Smooth muscle cell of the coronary artery (primary cell): ENCODE measurements at places on chromosomes 5 and 9. TPM values are rescaled to one million over a fixed set of nuclear protein-coding genes. Genes with fewer than 3 reads are reported as not detected.

The PHF24 gene
- total RNA-seq: under 0.01 TPM in 2 replicates

The PPIC gene
- 82.7 and 131 TPM in 2 replicates for total RNA-seq

The PCDHGA9 gene
- 1.7 and 2.8 TPM in 2 replicates for total RNA-seq

The ACOT12 gene
- total RNA-seq: not detected in 2 replicates

The ADRA1B gene
- 0.90 TPM in 1 of 2 replicates, not detected in the other for total RNA-seq

The WDR31 gene
- 0.83 and 5.3 TPM in 2 replicates for total RNA-seq

The IL3 gene
- total RNA-seq: not detected in 2 replicates

The DAPK1 gene
- 26.4 and 43.5 TPM in 2 replicates for total RNA-seq

The OMD gene
- total RNA-seq: 0.23 and 1.9 TPM in 2 replicates

The FBN2 gene
- total RNA-seq: 0.38 and 47.5 TPM in 2 replicates

The CCNO gene
- 0.30 TPM in 1 of 2 replicates, not detected in the other for total RNA-seq

The PCDHAC1 gene
- total RNA-seq: under 0.01 and 0.35 TPM in 2 replicates

The CSF2 gene
- not detected in 2 replicates for total RNA-seq

The GARIN3 gene
- total RNA-seq: not detected in 2 replicates

The SHLD3 gene
- total RNA-seq: 1.8 and 2.3 TPM in 2 replicates

The RGMB gene
- total RNA-seq: 7.8 and 62.9 TPM in 2 replicates

The FOXD4L6 gene
- under 0.01 and 0.08 TPM in 2 replicates for total RNA-seq

The PCDHGA2 gene
- total RNA-seq: 1.2 and 1.7 TPM in 2 replicates

The TRIM7 gene
- 0.47 and 2.9 TPM in 2 replicates for total RNA-seq

The DNAH5 gene
- total RNA-seq: 0.12 and 0.15 TPM in 2 replicates

The FAF2 gene
- total RNA-seq: 27.1 and 32.0 TPM in 2 replicates

The IL7R gene
- under 0.01 TPM in 1 of 2 replicates, not detected in the other for total RNA-seq

The SPATA31A3 gene
- not detected in 2 replicates for total RNA-seq

The INSL6 gene
- total RNA-seq: not detected in 2 replicates

The TNC gene
- 2.1 and 34.2 TPM in 2 replicates for total RNA-seq

The CENPH gene
- 1.5 and 6.8 TPM in 2 replicates for total RNA-seq

The SLC1A1 gene
- total RNA-seq: 14.2 and 19.5 TPM in 2 replicates

The FBP2 gene
- not detected in 2 replicates for total RNA-seq

The DPP7 gene
- total RNA-seq: 93.0 and 99.2 TPM in 2 replicates

The FRRS1L gene
- under 0.01 and 0.94 TPM in 2 replicates for total RNA-seq

The N4BP3 gene
- total RNA-seq: 0.08 and 0.35 TPM in 2 replicates

The OR1J4 gene
- 0.15 and 0.59 TPM in 2 replicates for total RNA-seq

The PURA gene
- 21.7 and 45.7 TPM in 2 replicates for total RNA-seq

The CARTPT gene
- total RNA-seq: not detected in 2 replicates

The LHX3 gene
- total RNA-seq: not detected in 2 replicates

The SAPCD2 gene
- under 0.01 and 2.2 TPM in 2 replicates for total RNA-seq

The C5orf46 gene
- total RNA-seq: 59.5 TPM in 1 of 2 replicates, not detected in the other

The AGXT2 gene
- total RNA-seq: not detected in 2 replicates

The DBH gene
- not detected in 2 replicates for total RNA-seq

The RNF180 gene
- 1.6 and 7.4 TPM in 2 replicates for total RNA-seq

The TAF1L gene
- total RNA-seq: not detected in 2 replicates

The CDKN2A gene
- total RNA-seq: 19.0 and 44.6 TPM in 2 replicates

The HSD17B4 gene
- 210 and 284 TPM in 2 replicates for total RNA-seq

The SH3PXD2B gene
- total RNA-seq: 17.4 and 38.6 TPM in 2 replicates

The APBA1 gene
- 3.9 and 4.4 TPM in 2 replicates for total RNA-seq

The RABEPK gene
- 32.8 and 38.7 TPM in 2 replicates for total RNA-seq

The EPB41L4A gene
- 0.35 and 3.7 TPM in 2 replicates for total RNA-seq

The GABRA1 gene
- not detected in 2 replicates for total RNA-seq

The ST8SIA4 gene
- 0.15 and 0.23 TPM in 2 replicates for total RNA-seq

The MAMDC4 gene
- 0.59 and 0.75 TPM in 2 replicates for total RNA-seq

The ZFP2 gene
- 0.60 and 2.7 TPM in 2 replicates for total RNA-seq

The ABCA1 gene
- 79.8 and 223 TPM in 2 replicates for total RNA-seq

The ANXA1 gene
- 581 and 622 TPM in 2 replicates for total RNA-seq

The HTR1A gene
- not detected in 2 replicates for total RNA-seq
